T-helper 17 cell (primary cell): ENCODE measurements at places on chromosomes 11 and 22. TPM values are rescaled to one million over a fixed set of nuclear protein-coding genes. Genes with fewer than 3 reads are reported as not detected.
A peak's percentile ranks its signal among the peaks of the same experiment; 100 is the strongest.

GRCh38 chr22:22030493-22031182, 48.1 kb upstream of the TOP3B start:
- H3K27ac ChIP-seq = no peak overlapping the region
- H3K4me1 ChIP-seq = no peaks in the 10 kb centered on the region
- H3K27me3 ChIP-seq = peaks cover 38% of the 10 kb centered on the region
- peaks cover 2% of the 10 kb centered on the region for H3K36me3 ChIP-seq
- H3K4me3 ChIP-seq = peak overlapping the region; percentile 21

DNA sequence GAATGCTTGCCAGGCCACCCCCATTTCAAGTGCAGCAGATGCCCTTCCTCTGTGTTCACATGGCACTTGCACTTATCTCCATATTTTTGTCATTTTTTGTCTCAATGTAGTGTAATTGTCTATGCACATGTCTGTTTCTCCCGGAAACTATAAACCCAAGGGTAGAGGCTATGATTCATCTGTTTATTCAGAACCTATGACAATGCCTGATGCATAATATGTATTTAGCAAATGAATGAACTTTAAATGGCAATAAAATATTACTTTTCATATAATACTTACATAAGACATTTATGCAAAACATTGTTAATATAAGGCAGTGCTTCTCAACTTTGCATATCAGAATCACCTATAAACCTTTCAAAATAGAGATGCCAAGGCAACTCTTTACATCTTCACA, 6.7 kb downstream of the PAK1 start:
- DNase-seq = no peak
- H3K4me1 ChIP-seq = peaks cover 10% of the 10 kb centered on the region
- peaks cover 44% of the 10 kb centered on the region for H3K27me3 ChIP-seq
- no peak overlapping the region for H3K4me3 ChIP-seq

- no peak overlapping the region for H3K27ac ChIP-seq
- peaks cover 14% of the 10 kb centered on the region for H3K27me3 ChIP-seq
- no peaks in the 10 kb centered on the region for H3K4me1 ChIP-seq
- no peak overlapping the region for H3K4me3 ChIP-seq
- H3K36me3 ChIP-seq = no peaks in the 10 kb centered on the region
These were observed 87.4 kb downstream of the GRIA4 start for GRCh38 chr11:105697291-105697690.

FDXACB1 gene
- total RNA-seq = 3.1 TPM

KCNQ1OT1 gene
- total RNA-seq = 0.23 TPM

PGA5 gene
- not detected for total RNA-seq

B3GAT1 gene
- total RNA-seq = 0.18 TPM

SLC22A8 gene
- not detected for total RNA-seq
